Neural crest cell (in vitro differentiated cells): ENCODE measurements at places on chromosomes 6 and 20. TPM values are rescaled to one million over a fixed set of nuclear protein-coding genes. Genes with fewer than 3 reads are reported as not detected.

NANP gene
- total RNA-seq: 9.0 and 9.7 TPM in 2 replicates

ZC2HC1B gene
- total RNA-seq: not detected in 2 replicates

DYNLT2 gene
- 2.8 TPM in 2 replicates for total RNA-seq

TNNC2 gene
- total RNA-seq: not detected in 2 replicates
